CD4-positive, alpha-beta T cell (primary cell): ENCODE measurements at places on chromosomes 2 and 18.

- no peaks in the 10 kb centered on the region for H3K36me3 ChIP-seq
- DNase-seq, result no peak
- H3K4me1 ChIP-seq, result no peaks in the 10 kb centered on the region
- H3K27ac ChIP-seq, result no peak overlapping the region
Observed at GRCh38 chr18:62991959-62992358, 276.6 kb downstream of the PHLPP1 start.

DNA sequence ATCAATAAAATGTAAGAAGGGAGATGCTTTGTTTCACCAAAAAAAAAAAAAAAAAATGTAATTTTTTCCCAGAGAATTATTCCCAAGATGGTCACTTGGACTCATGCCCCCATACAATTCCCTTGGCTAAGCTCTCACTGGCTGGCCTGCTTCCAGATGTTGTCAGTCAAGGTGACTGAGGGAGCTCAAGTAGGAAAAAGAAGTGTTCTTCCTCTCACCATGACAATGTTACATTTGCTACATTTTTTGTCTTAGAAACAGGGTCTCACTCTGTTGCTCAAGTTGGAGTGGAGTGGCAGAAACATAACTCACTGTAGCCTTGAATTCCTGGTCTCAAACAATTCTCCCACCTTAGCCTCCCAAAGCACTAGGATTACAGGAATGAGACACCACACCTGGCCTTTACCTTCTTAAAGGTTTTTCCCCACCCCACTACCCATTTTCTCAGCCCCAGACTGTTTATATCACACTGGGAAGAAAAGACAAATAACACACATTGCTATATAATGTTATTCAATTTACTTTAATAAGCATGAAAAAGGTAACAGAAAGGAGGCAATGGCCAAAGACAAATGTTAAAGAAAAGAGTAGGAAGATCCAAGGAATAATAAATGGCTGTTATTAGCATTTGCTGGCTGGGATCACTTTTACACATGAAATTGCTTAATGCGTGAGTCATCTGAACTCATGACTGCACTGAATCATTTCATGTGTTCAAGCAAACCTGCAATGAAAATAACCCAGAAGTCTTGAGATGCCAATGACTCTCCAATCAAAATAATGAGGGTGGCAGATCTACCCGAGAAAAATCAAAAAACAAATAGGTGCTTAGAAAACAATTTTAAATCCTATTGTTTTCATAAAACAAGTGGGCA lies 45.2 kb downstream of the ACVR1 start:
- no peak overlapping the region for H3K27ac ChIP-seq
- no peaks in the 10 kb centered on the region for H3K36me3 ChIP-seq
- DNase-seq, result no peak
- no peaks in the 10 kb centered on the region for H3K27me3 ChIP-seq
- no peaks in the 10 kb centered on the region for H3K4me1 ChIP-seq

DNA sequence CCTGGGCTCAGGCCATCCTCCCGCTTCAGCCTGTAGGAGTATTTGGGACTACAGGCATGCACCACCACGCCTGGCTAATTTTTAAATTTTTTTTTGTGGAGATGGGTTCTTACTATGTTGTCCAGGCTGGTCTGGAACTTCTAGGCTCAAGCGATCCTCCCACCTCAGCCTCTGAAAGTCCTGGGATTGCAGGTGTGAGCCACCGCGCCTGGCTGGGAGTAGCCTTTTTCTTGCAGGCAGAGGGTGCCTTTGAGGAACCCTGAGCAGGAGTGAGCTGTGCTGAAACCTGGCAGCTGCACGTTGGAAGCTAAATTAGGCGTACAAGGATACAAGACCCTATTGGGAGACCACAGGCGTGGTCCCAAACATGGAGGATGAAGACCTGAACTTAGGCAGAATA lies 8.0 kb downstream of the CTDSP1 start:
- peaks cover 25% of the 10 kb centered on the region for H3K36me3 ChIP-seq
- no peaks in the 10 kb centered on the region for H3K27me3 ChIP-seq
- DNase-seq, result no peak
- no peak overlapping the region for H3K4me3 ChIP-seq

DNA sequence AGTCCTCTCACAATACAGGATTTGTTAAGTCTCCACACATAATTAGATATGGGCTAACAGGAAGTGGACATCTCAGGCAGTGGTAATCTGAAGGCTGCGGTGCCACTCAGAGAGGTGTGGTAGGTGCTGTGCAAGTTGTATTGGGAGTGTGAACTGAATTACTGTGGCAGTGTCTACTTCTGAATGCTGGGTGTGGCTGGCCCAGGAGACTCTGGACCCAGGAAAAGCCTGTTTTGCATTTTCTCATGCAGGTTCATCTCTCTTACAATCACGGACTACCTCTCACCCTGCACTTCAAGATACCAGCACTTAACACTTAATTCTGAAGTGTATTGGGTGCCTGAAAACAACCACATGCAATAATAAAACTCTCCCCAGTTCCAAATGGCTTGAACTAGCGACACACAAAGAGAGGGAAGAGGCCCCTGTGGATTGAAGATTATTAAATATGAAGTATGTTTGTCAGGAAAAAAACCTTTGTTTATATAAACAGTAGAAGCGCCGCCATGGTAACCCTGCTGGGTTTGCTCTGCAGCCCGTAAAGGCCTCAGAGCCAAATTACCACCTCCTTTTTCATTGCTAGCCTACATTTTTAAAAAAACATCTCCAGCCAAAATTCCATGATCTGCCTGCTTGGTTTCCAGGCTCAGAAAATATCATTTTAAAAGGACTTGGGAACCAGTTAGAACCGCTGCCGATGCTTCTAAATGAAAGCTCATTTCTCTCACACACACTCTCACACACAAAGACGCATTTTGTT lies 77.5 kb downstream of the GFPT1 start:
- H3K4me1 ChIP-seq, result peaks cover 31% of the 10 kb centered on the region
- H3K27ac ChIP-seq, result no peak overlapping the region
- H3K4me3 ChIP-seq, result no peak overlapping the region
- H3K36me3 ChIP-seq, result no peaks in the 10 kb centered on the region
- H3K27me3 ChIP-seq, result peaks cover 9% of the 10 kb centered on the region

- peaks cover 6% of the 10 kb centered on the region for H3K4me1 ChIP-seq
- H3K27me3 ChIP-seq, result no peaks in the 10 kb centered on the region
- DNase-seq, result peak; percentile 28
- H3K36me3 ChIP-seq, result no peaks in the 10 kb centered on the region
Observed at GRCh38 chr2:118202707-118203303, 114.5 kb downstream of the INSIG2 start.
